Gastrocnemius medialis (tissue), 4 donors: ENCODE measurements at places on chromosomes 5 and 9.

- no peak overlapping the region for H3K27ac ChIP-seq
- H3K4me3 ChIP-seq: no peak overlapping the region
- no peak for DNase-seq
- H3K36me3 ChIP-seq: no peaks in the 10 kb centered on the region
These were observed 111.3 kb downstream of the FER start for GRCh38 chr5:108858959-108859358.

GRCh38 chr5:169268019-169268418 is 32.9 kb downstream of the SLIT3 start:
- no peaks in the 10 kb centered on the region for H3K27me3 ChIP-seq
- H3K4me1 ChIP-seq: no peaks in the 10 kb centered on the region
- H3K4me3 ChIP-seq: no peak overlapping the region

DNA sequence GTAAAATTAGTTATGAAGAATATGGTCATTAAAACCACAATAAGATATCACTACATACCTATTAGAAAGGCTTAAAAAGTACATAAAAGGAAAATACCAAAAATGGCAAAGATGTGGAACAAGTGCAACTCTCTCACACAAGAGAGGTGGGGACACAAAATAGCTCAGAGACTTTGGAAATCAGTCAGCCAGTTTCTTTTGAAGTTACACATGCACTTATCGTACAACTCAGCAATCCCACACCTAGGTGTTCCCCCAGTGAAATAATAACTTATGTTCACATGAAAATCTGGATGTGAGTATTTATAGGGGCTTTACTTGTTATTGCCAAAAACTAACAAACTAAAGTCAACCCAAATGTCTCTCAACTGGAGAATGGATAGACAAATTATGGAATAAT is 9.8 kb upstream of the RICTOR start:
- no peak overlapping the region for H3K27ac ChIP-seq
- no peak for DNase-seq
- no peaks in the 10 kb centered on the region for H3K36me3 ChIP-seq
- no peaks in the 10 kb centered on the region for H3K4me1 ChIP-seq
- no peaks in the 10 kb centered on the region for H3K27me3 ChIP-seq
- no peak overlapping the region for H3K4me3 ChIP-seq

GRCh38 chr5:115713408-115713807 is 87.6 kb upstream of the TMED7 start:
- no peaks in the 10 kb centered on the region for H3K4me1 ChIP-seq
- H3K36me3 ChIP-seq: no peaks in the 10 kb centered on the region
- no peak overlapping the region for H3K27ac ChIP-seq
- no peak overlapping the region for H3K4me3 ChIP-seq
- no peak for DNase-seq

DNA sequence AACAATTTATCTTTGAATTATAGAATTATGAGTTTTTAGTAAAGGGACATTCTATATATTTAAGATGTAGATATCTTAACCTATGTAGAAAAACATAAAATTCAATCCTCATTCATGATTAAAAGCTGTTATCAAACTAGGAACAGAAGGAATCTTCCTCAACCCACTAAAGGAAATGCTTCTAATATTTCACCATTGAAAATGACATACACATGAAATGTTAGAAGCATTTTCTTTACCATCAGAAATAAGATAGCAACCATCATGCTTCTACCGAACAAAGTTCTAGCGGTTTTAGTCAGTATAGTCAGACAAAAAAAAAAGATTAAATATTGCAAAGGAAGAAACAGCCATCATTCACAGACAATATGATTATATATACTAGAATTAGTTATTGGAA is 32.2 kb downstream of the SHOC1 start:
- no peak for DNase-seq
- H3K4me3 ChIP-seq: no peak overlapping the region
- no peaks in the 10 kb centered on the region for H3K36me3 ChIP-seq
- H3K27ac ChIP-seq: no peak overlapping the region
- no peaks in the 10 kb centered on the region for H3K27me3 ChIP-seq

DNA sequence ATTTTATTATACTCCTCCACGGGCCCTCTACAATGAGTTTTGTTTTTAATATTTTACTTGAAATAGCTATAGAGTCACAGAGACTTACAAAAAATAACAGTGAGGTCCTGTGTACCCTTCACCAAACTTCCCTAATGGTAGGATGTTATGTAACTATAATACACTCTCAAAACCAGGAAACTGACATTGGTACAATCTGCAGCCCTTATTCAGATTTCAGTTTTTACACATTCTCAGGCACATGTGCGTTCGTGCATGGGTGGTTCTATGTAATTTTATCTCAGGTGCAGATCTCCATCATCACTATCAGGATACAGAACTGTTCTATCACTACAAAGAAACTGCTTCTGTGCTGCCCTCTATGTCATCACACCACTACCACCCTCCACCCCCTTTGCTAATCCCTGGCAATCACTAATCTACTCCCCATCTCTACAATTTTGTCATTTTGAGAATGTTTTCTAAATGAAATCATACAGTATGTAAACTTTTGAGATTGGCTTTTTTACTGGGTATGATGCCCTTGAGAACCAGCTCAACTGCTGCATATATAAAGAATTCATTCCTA is 16.4 kb downstream of the RAB14 start:
- no peak overlapping the region for H3K27ac ChIP-seq
- DNase-seq: no peak
- H3K4me3 ChIP-seq: no peak overlapping the region
- H3K36me3 ChIP-seq: peaks cover 18% of the 10 kb centered on the region

DNA sequence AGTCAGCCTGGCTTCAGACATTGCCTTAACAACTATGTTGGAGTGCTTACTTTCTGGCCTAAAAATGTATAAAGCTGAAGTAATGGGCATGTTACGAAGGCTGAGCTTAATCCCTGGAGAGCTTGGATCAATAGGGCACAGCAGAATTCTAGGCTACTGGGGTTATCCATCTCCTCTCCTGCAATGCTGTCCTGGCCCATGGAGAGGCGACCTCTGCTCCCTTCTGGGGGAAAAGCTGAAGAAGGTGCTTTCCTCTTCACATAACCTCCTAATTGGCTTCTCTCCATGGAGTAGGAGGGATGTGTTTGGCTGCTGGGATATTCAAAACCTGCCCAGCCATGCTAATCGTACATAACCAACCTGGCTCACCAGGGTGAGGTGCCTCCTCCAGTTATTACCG is 403.5 kb downstream of the DMRT2 start:
- no peak overlapping the region for H3K4me3 ChIP-seq
- no peaks in the 10 kb centered on the region for H3K36me3 ChIP-seq
- no peaks in the 10 kb centered on the region for H3K4me1 ChIP-seq
- H3K27ac ChIP-seq: no peak overlapping the region

DNA sequence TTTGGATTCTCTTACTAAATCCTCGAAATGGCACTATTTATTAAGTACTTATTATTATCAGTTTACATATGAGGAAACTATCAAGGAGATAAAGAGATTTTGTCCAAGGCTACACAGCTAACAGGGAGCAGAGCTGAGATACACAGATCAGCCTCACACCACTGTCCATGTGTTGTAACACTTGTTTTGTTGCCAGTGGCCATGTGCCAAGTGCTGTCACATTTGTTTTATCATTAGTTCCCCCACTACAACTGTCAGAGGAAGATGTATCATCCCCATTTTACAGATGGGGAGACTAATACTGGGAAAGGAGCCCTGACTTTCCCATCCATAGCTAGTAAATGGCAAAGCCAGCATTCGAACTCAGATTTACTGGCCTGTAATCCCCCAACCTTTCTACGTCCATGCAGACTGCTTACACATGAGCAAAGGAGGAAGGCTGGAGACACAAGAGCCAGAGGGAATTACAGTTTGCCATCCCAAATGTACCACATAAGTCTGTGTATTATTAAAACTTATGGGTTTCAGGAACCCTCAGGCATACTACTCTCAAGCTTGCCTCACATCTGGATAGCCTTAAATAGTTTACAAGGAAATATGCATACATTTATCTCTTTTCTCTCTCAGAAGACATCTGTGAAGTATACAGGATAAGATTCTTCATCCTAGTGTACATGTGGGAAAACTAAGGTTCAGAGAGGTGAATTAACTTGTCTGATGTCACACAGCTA is 25.1 kb downstream of the PAPPA start:
- no peaks in the 10 kb centered on the region for H3K36me3 ChIP-seq
- no peak overlapping the region for H3K27ac ChIP-seq
- H3K4me1 ChIP-seq: no peaks in the 10 kb centered on the region
- no peaks in the 10 kb centered on the region for H3K27me3 ChIP-seq

- no peak overlapping the region for H3K27ac ChIP-seq
- DNase-seq: no peak
- peaks cover 68% of the 10 kb centered on the region for H3K27me3 ChIP-seq
- peaks cover 7% of the 10 kb centered on the region for H3K4me1 ChIP-seq
These were observed 6.8 kb downstream of the LMX1B start for GRCh38 chr9:126620478-126620877.

DNA sequence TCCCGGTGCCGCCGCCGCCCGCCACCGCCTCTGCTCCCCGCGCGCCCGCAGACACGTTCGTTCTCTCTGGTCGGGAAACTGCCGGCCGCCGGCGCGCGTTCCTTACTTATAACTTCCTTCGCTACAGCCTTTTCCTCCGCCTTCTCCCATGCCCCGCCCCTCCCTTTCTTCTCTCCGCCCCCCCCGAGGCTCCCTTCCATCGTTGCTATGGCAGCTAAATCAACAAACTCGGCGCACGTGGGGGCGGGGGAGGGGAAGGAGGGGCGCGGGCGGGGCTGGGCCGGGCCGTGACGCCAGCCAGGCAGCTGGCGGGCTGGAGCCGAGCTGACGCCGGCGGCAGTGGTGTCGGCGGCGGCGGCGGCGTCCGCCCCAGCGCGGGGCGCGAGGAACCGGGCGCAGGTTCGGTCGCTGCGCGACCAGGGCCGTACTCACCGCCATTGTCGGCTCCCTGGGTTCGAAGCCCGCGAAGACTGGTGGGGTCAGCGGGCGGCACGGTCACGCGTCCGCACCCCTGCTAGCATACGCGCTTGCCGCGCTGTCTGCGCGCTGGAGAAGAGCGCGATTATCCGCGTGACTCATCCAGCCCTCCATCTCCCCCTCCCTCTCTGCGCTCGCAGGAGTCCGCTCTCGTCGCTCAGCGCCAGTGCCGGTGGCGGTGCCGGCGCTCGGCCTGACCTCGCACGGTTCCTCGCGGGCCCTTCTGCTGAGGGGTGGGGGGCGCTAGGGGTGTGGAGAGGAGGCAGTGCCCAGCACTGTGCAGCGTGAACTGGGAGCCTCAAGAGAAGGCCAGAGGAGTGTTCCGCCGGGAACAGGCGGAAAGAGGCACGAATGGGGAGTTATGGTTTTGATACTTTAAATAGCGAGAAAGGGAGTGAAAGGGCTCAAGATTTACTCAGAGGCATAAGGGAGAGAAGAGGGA is at the start of gene KLF4:
TSS of gene KLF4 (minus strand) at position 83 of the 919 bp plus-strand sequence. CDS start 597 bp downstream, outside the sequence.
- H3K27ac ChIP-seq: peak within 1 kb of the TSS; percentile 89
- peaks cover 9% of the 10 kb centered on the region for H3K4me1 ChIP-seq
- peak within 1 kb of the TSS; percentile 75 for H3K4me3 ChIP-seq
- H3K36me3 ChIP-seq: peaks cover 24% of the 10 kb centered on the region

DNA sequence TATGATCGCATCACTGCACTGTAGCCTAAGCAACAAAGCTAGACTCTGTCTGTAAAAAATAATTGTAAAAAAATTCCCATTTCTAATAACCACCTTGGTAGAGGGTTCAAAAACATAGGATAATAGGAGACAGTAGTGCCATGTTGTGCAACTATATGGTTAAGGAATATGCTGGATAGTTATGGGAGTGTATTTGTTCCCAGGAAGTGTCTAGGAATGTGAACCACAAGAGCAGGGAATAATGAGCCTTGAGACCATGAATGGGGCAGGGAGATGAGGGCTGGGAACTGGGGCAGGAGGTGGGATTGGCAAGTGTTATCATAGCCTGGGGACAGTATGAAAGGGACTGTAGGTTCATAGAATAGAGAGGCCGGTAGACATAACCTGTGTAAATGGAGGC is 50.4 kb downstream of the RUSC2 start:
- peak overlapping the region; percentile 39 for H3K27ac ChIP-seq
- no peak for DNase-seq
- no peak overlapping the region for H3K4me3 ChIP-seq
- peaks cover 73% of the 10 kb centered on the region for H3K4me1 ChIP-seq

GRCh38 chr5:66989286-66989685 is 207.3 kb downstream of the CD180 start:
- H3K27me3 ChIP-seq: no peaks in the 10 kb centered on the region
- no peak overlapping the region for H3K27ac ChIP-seq
- H3K4me3 ChIP-seq: no peak overlapping the region
- H3K4me1 ChIP-seq: no peaks in the 10 kb centered on the region
- DNase-seq: no peak

GRCh38 chr5:29042152-29042551 is 2003.8 kb upstream of the CDH9 start:
- H3K27ac ChIP-seq: no peak overlapping the region
- H3K36me3 ChIP-seq: no peaks in the 10 kb centered on the region
- H3K27me3 ChIP-seq: no peaks in the 10 kb centered on the region
- no peak overlapping the region for H3K4me3 ChIP-seq
- DNase-seq: no peak
- H3K4me1 ChIP-seq: no peaks in the 10 kb centered on the region
